RWPE1 (cell line): ENCODE measurements at places on chromosomes 2 and 18.
A peak's percentile ranks its signal among the peaks of the same experiment; 100 is the strongest.

DNA sequence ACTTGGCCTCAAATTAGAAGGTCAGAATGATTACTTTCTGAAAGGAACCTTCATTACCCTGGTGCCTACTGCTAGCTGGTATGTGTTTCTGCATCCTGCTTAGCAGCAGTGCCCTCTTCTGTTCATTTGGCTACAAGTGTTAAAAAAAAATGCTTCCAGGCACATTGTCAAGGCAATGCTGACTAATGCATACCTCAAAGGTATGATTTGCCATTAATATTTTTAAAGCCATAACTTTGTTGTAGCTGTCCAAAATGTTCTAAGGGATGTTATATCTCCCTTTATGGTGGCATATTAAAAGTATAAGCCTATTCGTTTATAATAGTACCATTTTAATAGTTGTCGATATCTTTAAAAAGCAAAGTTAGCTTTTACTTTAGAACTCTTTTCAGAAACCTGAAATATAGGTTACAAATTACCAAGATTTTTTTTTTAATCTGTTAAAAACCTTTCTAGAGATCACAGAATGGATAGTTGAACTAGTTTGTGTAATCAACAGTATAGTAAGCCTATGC, 52.0 kb upstream of the FAM171B start:
- DNase-seq = peak; percentile 57

GRCh38 chr2:58432491-58433170, 191.5 kb upstream of the FANCL start:
- DNase-seq = no peak

GRCh38 chr2:33395655-33396249, 80.7 kb upstream of the RASGRP3 start:
- DNase-seq = no peak

DNA sequence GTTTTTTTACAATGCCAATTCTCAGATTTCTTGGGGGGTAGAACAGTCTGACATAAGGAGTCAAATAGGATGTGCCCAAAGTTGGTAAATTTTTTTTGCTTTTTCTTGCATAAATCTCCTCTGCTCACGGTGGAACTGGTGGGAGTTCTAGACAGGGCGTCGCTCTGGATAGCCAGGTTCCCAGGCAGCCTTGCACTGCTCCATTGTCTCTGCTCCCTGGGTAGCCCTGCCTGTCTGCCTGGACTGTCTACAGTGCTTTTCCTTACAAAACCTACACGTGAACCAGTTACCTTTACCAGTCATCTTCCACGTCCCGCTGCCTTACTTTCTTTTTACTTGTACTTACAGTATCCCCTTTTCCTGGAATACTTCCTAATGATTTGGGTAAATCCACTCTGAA, 117.1 kb downstream of the ZNF407 start:
- DNase-seq = no peak

GRCh38 chr2:163182764-163183354, 344.3 kb upstream of the KCNH7 start:
- peak; percentile 17 for DNase-seq

- DNase-seq = no peak
These were observed 13.1 kb downstream of the STARD7 start for GRCh38 chr2:96195410-96196066.

DNA sequence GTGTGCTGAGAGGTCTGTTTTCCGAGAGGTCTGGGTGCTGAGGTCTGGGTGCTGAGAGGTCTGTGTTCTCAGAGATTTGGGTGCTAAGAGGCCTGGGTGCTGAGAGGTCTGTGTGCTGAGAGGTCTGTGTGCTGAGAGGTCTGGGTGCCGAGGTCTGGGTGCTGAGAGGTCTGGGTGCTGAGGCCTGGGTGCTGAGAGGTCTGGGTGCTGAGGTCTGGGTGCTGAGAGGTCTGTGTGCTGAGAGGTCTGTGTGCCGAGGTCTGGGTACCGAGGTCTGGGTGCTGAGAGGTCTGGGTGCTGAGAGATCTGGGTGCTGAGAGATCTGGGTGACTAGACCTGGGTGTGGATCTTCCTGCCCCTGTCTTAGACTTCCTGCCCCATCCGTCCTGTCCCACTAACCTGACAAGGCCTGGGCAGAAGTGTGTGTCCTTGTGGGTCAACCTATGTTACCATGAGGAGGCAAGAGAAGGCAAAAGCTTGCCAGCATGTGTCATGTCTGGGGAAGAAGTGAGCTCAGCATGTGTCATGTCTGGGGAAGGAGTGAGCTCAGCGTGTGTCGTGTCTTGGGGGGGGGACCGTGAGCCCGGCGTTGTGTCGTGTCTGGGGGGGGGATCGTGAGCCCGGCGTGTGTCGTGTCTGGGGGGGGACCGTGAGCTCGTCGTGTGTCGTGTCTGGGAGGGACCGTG, 69.3 kb downstream of the KCNG2 start:
- DNase-seq = no peak

GRCh38 chr18:37572736-37573135, 7.1 kb upstream of the CELF4 start:
- no peak for DNase-seq

GRCh38 chr18:3094338-3094684, 81.4 kb upstream of the LPIN2 start:
- no peak for DNase-seq
